GOT3 (cell line): ENCODE measurements at places on chromosomes 7 and 10.

DNA sequence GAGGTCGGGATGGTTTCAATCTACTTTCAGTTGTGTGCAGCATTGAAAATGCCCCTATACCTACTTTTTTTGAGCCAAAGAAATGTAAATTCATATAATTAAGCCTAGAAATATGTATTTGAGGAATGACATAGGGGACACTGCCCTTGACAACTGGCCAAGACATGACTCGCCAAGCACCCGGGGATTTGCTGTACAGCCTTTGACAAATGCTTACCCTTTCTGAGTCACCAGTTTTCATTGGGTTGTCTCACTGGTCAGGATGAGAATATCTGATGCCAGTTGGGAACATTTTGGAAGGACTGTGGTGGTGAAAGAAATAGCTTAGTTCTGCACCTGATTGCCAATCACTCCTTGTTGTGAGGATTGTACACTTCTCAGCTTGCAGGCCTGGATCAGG, 166.8 kb upstream of the HABP2 start:
- DNase-seq, result no peak

GRCh38 chr7:152867502-152867874, 107.9 kb downstream of the ACTR3B start:
- DNase-seq, result no peak

DNA sequence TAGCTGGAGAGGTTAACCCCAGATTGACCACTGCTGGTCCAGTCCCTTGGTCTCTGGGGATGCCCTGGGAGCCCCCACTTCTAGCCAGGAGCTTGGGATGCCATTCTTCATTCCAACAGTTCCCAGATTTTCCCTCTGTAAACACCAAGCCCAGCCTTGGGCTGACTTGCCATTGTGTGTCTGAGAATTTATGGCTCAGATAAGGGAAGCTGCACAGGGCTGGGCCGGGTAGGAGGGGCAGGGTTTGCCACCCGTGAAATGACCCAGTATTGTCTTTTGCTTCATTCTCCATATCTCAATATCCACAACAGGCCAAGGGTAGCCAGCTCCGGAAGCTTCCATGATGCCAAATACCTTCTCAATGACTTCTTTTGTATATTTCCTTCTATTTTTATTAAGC, 32.1 kb downstream of the AFAP1L2 start:
- DNase-seq, result no peak

GRCh38 chr7:4745265-4745919, 30.0 kb upstream of the AP5Z1 start:
- no peak for DNase-seq

- DNase-seq, result no peak
Observed at GRCh38 chr10:18414061-18414460, 237.3 kb downstream of the NSUN6 start.

DNA sequence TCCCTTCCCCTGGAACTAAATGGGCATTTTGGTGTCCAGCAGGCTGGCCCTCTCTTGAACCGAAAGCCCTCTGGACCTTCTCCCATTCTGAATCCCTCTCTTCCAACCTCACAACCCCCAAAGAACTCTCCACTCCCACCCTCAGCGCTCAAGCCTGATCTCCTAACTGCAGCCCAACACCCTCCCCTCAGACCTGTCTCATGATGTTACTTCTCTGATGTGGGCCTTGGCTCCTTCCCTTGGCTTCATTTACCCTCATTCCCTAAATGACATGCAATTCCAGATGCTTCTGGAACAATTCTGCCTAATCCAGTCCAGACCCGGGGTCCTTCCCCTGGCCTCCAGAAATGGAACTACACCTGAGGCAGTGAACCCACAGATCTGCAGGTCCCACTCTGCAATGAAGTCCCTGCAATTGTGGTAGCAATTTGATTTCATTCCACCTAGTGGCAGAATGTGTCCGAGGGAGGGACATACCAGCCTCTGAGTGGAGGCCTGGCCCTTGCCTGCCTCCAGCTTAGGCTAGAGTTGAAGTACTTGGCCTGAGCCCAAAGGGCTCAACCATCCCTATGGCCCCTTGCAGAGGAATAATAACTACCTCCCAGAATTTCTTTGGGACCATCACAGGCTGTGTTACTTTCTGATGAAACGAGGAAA, 4.1 kb upstream of the CEP41 start:
- DNase-seq, result no peak

DNA sequence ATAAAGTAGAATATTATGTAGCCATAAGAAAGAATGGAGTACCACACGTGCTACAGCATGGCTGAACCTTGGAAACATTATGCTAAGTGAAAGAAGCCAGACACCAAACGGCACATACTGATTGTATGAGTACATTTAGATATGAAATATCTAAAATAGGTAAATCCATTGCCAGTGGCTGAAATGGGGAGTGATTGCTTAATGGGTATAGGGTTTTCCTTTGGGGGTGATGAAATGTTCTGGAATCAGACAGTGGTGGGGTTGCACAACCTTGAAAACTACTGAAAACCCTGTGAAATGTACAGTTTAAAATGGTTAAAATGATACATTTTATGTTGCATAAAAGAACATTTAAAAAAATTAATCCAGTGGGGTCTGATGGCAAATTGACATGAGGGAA, 667.9 kb downstream of the AUTS2 start:
- no peak for DNase-seq

DNA sequence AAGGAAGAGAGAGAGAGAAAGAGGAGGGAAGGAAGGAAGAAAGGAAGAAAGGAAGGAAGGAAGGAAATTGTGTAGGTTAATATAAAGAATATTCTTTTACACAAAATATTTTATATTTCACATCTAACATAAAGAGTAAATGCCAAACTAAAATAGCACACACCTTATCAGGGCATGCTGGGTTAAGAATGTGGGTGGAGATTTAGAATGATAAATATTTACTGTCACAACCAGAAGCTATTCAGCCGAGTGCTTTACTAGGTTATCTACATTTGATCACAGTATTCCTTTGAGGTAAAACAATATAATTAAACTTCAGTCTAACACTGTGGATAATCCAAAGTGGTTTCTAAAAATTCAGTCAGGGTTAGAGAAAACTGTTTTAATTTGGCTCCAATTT, 103.3 kb downstream of the SEMA3A start:
- DNase-seq, result no peak

DNA sequence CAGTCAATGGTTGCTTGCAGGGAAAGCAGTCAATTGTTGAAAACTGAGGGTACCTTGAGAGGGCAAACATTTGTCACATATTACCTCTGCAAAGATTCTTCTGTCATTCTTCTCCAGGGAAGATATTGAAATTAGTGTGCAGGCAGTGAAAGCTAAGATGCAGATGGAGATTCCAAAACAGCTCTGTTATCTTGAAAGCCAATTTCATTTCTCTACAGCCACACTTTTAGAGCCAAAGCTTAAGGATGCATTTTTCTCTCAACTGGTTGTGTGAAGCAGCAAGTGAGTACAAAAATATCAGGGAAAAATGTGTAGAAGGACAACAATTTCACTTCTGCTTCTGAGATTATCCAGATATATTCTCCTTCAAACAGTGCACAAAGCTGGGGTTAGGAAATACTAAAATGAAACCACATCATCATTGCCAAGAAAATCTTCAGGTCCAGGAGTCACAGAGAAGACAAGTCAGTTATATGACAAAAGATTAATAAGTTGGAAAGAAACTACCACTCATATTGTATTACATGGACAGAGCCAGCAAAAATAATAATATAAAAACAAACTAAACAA, 16.3 kb downstream of the SGMS1 start:
- DNase-seq, result no peak

GRCh38 chr10:17687117-17687831, 43.3 kb downstream of the STAM start:
- no peak for DNase-seq

DNA sequence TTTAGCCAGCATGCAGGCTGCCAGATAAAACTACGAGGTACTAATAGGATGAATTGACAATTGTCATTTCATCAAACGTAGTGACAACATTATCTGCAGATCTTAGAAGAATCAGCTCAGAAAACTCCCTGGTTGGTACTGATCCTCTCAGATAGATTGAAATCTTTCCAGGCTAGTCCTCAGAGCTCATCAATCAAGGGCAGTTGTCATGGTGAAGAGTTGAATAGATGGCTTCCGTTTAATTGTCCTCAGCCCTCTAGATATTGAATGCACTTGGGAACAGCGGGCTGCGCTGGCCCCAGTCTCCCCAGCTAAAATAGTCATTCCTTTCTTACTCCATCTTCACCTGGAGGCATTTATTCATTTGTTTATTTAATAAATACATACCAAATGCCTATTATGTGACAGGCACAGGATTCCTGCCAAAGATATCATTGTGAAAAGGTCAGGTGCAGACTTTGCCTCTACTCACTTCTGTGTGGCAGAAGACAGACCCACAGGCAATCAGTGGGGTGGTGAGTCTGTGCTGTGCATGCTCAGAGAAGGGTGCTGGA, 1081.6 kb downstream of the TYW1 start:
- no peak for DNase-seq

DNA sequence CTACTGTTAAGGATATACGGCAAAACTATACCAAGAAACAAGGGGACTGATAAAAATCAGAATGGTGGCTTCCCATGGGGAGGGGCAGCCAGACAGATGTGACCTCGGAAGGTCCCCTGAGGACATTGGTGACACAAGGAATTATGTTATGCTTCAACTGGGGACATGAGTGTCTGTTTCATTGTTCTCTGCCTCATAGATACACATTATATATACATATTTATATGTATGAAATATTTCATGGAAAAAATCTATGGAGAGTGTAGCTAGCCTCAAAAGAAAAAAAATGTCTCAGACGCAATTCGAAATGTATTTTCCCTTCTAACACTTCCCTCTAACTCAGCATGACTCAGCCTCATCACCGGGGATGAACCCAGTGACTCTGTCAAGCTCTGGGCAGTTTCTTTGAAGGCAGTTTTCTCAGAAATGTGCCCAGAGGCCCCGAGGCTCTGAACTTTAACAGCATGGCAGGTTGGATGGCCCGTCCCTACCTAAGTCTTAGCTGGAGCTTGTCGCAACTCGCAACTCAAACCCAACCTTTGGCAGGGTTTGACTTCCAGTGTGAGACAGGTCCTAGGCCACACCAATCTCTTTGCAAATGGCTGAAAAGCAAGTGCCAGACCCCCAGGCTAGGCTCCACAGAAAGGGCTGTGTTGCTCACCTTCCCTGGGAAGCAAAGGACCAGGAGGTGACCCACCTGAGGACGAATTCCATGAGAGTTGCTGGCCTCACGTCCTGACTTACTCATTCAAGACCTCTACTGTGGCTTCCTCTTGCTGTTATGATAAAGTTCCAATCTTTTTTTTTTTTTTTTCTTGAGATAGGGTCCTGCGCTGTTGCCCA, 86.9 kb downstream of the CARD11 start:
- DNase-seq, result no peak

GRCh38 chr10:58385784-58386112, 538 bp downstream of the TFAM start:
- DNase-seq, result no peak

- DNase-seq, result no peak
Observed at GRCh38 chr10:128475686-128476367, 349.6 kb upstream of the MKI67 start.

DNA sequence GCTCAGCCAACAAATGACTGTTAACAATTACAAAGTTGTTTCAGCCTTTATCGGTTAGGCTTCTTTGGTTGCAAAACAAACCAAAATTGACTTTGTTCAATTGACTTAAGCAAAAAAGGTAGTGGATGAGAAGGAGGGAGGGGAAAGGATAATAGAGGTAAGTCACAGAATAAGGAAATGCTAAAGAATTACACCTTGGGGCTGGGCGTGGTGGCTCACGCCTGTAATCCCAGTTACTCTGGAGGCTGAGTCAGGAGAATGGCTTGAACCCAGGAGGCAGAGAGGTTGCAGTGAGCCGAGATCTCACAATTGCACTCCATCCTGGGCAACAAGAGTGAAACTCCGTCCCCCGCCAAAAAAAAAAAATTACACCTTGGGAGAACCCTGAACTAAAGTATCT, 41.4 kb downstream of the AHCYL2 start:
- DNase-seq, result no peak

- no peak for DNase-seq
Observed at GRCh38 chr10:121974535-121975294, at the start of gene NSMCE4A. TSS of gene NSMCE4A (minus strand) at chr10:121975217. CDS start at chr10:121975165, 52 bp downstream.

GRCh38 chr10:99682752-99683151, 23.4 kb downstream of the ENTPD7 start:
- DNase-seq, result no peak

GRCh38 chr10:113491967-113492565, 60.8 kb upstream of the HABP2 start:
- DNase-seq, result no peak

GRCh38 chr7:135808206-135808605, 59.6 kb upstream of the FAM180A start:
- DNase-seq, result no peak
